ENCODE measurements at places on chromosomes 13 and 19. TPM values are rescaled to one million over a fixed set of nuclear protein-coding genes. Genes with fewer than 3 reads are reported as not detected.

- no peak for DNase-seq
Measured at GRCh38 chr19:17951990-17952976, 14.6 kb upstream of the KCNN1 start.

- peak; percentile 94 for DNase-seq
Measured at GRCh38 chr19:9796113-9796773, 22.6 kb downstream of the FBXL12 start.

DNA sequence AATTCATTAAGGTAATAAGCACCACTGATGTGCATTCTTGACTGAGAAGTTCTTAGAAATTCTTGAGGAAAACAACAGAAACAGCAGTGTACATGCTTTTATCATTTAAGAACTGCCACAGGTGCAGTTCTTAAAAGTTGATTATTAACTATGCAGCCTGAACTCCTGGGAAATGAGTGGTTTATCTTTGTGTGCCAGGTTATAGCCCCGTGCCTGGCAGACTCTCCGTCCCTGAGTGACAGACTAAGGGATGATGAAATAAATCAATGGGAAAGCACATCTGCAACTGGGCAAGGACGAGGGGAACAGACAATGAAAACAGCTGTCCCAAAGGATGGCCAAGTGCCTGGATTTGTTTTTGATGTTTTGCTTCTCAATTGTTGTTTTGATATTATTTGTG lies 84.4 kb upstream of the SPATA13 start:
- no peak for DNase-seq

MAN2B1 gene
- polyA plus RNA-seq: 70.3 TPM

- DNase-seq: peak; percentile 49
Measured at GRCh38 chr13:26558074-26558805, 757 bp downstream of the WASF3 start.

DLL3 gene
- polyA plus RNA-seq: 0.89 TPM

GRCh38 chr19:5244351-5244750 lies 96.3 kb downstream of the PTPRS start:
- DNase-seq: no peak

GRCh38 chr13:37288057-37288720 lies 182.7 kb upstream of the CSNK1A1L start:
- peak; percentile 93 for DNase-seq

DNA sequence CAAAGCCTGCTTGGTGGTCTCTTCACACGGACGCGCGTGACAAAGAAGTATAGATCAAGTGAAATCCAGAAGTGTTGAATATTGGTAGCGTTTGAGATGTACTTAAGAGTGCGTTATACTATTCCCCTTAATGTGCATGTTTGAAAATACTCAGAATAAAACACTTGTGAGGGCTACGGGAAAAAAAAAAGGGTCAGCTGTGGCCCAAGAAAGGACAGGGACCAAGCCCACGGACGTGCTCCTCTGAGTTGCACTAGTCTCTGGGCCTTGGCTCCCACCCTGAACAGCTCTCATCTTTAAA lies 622 bp upstream of the RBM42 start:
- DNase-seq: no peak

C19orf73 gene
- polyA plus RNA-seq: 2.5 TPM
